NCI-H1694 (cell line): ENCODE measurements at places on chromosomes 1 and 21.

DNA sequence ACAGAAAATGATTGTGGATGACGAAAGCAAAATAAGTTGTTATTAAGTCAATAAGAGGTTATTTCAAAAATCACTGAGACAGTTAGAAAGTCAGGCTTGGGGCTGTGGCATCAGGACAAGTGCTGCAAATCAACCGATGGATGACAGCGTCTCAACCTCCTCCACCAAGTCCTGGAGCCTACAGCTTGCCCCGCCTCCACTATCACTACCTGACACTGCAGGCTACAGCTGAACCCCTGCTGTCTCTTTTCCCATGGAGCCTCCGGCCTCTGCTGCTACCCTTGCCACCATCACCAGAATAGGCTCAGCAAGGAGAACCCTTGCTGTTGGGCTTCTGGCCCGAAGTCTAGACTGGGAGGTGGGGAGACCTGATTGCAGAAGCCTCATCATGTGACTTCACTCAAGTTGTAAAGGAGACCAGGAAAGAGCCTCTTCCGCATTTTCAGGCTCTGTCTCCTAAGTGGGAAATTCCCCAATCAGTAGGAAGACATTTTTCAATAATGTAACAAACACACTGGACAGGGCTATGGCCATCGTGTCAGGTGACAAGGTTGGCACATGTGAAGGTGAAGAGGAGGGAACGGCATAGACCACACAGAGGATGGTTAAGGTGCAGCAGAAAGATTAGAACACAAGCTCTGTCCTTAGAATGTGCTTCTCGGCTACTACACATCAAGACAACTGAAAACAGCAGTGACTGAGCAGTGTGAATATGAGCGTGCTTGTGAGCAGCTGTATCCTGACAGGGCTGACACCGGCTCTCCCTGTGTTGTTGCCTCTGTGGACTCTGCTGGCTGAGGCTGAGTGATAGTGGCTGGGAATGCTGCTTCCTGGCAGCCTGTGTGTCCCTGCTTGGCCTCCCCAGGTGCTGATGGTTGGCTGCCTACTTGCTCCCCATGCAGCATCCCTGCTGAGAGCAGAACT lies 660.7 kb downstream of the PTPRU start:
- DNase-seq: no peak

DNA sequence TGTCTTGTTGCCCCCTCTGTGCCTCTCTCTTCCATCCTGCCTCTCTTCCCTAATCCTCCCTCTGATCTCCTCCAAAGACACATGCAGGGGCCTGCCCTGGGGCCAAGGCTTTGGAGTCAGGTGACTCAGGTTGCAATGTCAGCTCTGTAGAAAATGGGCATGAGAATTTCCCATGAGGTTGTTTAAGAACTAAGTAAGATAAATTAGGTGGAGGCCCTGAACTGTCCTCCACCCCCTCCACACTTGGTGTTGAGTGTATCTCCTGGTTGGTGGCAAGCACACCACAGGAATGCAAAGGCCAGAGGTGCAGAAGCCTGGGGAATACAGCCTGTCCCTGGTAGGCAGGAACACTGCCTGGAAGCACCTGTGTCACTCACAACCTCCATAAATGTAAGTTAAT lies 63.9 kb upstream of the GRIK3 start:
- DNase-seq: no peak

GRCh38 chr1:164637461-164638375 lies 78.7 kb downstream of the PBX1 start:
- no peak for DNase-seq

DNA sequence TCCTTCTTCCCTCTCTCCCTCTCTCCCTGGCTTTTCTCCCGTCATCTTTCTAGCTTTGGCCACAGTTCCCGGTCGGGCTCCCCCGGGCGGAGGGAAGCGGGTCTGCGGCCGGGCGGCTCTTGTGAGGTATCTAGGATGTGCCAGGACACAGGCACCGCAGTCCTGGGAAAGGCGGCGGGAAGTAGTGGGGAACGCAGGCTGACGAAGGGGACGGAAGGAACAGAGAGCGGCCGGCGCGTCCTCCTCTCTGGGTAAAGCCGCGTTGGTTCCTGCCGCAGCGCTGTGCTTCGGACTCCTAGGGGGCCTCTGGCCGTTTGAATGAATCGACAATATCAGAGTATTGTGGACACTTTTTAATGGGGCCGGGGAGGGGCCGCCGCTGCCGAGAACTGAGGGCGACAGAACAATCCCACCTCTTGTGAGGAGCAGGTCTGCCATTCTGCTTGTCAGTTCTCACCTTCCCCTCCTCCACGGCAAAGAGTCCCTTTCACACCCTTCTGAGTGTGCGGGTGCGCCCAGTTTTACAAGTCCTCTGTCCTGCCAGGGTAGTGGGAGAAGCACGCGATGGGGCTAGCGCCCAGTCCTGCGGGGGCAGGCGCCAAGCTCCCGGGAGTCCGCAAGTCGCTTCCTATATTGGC lies 1.2 kb upstream of the LHX9 start:
- DNase-seq: peak; percentile 61

- no peak for DNase-seq
These were observed 25.0 kb downstream of the DLGAP3 start for GRCh38 chr1:34904236-34905097.

DNA sequence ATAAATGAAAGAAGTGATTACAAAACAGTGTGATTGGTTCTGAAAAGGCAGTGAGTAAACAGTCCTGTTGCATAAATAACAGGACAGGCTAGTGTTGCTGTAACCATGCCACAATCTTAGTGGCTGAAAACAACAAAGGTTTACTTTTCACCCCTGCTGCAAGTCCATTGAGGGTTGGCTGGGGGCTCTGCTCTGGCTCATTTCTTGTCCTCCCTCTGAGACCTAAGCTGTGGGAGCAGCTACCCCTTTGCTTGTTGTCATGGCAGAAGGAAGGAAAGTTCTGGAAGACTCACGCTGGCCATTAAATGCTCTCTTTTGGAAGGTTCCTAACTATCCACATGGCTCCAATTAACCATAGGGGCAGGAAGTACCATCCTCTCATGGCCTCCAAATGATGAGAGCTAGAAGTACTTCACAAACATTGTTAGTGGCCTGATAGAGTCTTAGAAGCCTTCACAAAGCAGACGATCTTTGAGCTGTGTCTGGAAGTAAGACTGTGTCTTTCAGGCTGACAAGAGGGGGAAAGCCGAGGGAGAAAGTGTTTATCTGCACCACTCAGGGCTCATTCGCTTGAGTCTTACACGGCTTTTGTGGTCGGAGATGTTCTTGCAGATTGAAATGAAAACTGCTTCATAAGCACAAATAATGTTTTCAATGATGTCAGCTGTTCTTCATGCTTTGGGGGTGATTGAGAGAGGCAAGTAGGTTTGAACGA lies 11.9 kb downstream of the RCSD1 start:
- no peak for DNase-seq

DNA sequence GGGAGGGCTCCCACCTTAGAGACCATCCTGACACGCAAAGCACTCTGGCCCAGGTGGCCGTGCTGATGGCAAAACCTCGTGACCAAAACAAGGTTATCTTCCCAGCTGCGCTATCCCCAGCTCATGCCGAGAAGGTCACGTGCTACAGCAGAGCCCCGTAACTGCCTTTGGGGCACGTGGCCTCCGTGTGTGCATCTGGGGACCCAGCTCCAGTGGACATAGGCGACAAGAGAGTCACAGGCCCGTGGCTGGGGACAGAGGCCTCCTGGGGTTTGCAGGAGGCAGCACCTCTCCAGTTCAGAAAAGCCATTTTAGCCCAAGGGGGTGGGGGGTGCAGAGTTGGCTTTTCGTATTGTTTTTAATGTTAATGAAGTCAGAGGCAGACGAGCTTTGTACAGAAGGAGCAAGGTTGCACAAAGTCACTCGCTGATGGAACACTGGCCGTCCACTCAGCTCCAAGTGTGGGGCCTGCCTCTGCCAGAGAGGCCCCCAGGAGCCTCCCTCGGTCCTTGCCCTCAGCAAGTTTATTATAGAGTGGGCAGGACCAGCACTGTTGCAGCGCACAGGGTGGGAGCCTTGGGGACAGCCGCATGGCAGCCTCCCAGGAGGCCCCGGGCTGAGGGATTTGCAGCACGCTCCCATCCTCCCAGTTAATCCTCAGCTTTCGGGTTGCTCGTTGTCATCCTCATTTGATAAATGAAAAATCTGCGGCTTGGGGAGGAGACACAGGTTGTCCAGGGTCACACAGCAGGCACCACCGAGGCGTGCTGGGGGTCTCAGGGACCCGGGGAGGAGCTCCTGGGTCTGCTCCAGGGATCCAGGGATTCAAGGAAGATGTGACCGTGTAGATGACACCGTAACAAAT lies 8.0 kb upstream of the PDE9A start:
- DNase-seq: no peak

DNA sequence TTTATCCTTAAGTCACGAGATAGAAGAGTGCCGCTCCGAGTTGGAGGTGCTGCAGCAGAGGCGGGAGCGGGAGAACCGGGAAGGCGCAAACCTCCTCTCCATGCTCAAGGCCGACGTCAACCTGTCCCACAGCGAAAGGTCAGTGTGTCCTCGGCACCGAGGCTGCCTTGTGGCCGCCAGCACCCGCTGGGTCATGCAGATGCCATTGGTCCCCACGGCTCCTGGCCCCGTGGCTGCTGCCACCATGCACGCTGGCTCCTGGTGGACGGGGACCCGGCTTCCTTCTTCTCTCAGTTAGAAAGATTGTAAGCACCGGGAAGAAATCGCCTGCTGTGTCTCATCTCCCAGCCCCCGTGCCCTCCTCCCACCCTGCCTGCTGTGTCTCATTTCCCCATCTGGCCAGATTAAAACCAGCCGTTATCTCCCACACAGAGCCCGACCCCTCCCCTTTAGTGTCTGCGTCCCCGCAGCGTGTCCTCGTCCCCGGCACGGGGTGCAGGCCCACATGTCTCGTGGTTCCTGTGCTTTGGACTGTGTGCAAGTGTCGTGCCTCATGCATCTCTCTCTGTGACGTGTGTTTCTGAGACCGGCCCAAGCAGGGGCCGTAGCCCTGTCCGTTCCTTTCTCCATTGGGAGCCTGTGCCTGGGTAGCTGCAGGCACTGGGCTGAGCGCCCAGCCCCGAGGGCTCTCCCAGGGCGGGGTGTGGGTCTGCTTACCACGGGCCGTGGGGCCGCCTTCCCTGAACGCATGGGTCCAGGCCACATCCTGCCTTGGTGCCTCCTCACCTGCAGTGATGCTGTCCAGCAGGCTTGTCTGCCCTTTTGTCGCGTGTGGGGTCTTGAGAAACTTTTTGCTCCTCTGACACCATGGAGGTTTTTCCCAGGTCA lies 62.1 kb downstream of the PCNT start:
- DNase-seq: no peak

GRCh38 chr21:45818904-45819285 lies 162.7 kb upstream of the COL6A1 start:
- no peak for DNase-seq

DNA sequence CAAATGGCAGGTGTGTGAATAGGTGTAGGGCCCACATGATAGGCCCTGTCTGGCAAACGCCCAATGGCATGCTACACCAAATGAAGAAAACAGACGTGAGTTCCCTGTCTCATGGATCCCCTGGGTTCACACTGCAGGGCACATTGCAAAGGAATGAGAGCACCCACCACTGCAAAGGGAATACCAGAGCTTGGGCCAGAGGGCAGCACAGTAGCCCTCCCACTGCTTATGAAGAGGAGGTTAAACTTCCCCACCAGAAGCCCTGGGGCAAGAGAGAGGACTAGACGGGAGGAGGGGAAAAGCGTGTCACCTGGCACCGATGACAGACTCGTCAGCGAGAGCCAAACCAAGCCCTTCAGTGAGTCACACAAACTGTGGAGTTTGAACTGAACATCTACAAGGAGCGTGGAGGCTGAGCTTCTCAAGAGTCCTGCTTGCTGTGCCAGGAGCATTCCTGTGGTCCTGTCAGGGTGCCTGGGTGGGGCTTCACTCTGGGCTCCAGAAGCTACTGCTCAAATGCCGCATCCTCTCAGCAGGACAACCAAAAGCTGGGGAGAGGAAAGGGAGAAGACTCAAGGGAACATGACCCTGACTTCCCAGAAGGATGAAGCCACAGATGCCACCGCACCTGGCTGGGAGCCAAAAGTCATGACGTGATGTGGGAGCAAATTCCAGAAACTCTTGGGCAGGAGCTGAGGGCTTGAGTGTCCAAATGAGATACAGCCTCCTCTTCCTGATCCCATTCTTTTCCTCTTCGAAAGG lies 61.1 kb downstream of the TOMM20 start:
- DNase-seq: peak; percentile 24

GRCh38 chr1:11738096-11738495 lies 2.2 kb downstream of the AGTRAP start:
- no peak for DNase-seq

DNA sequence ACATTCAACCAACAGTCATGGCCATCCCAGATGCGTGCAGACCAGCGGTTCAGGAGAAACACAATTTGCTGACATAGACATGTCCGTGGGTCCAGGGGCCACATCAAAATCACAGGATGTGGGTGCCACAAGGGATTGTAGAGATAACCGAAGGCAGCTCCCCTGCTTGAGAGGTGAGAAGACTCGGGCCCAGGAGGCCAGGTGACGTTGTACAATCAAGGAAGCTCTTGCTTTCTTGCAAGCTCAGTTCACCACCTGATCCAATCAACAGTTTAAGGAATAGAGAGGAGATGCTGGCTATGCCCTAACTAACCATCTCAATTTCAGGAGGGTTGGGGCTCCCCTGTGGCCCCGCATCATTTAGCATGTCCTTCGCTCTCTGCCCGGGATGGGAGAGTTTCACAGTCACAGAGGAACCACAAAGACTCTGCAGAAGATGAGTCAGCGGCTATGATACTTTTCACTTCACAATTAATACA lies 19.5 kb downstream of the UBASH3A start:
- DNase-seq: no peak

- no peak for DNase-seq
These were observed 24.9 kb downstream of the CSMD2 start for GRCh38 chr1:34140011-34140676.

DNA sequence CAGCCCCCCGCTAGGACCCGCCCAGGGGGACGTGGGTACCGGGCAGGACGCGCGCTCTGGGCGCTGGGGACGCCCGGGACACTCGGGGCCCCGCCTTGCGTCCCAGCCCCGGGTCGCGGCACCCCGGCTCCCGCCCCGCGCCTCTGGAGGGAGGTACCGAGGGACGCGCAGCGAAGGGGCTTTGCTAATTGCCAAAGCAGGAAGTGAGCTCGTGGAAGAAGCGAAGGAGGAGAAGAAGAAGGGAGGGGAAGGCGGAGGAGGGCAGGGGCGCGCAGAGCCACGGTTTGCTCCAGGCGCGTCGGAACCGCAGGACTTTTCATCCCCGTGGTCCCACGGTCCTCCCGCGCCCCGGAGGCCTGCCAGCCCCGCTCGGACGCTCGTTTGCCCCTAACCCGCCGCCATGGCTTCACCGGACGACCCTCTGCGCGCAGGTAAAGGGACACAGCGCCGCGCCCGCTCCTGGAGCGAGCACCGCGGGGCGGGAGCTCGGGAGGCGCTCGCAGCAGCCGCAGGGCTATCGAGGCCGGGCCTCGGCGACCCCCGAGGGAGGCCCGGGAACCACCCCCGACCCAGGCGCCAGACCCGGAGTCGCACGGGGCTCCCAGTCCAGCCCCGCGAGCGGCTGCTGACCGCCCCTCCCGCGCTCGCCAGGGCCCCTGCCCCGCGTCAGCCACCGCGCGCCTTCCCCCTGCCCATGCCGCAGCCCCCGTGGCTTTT lies 1.3 kb downstream of the EDARADD start:
- no peak for DNase-seq

DNA sequence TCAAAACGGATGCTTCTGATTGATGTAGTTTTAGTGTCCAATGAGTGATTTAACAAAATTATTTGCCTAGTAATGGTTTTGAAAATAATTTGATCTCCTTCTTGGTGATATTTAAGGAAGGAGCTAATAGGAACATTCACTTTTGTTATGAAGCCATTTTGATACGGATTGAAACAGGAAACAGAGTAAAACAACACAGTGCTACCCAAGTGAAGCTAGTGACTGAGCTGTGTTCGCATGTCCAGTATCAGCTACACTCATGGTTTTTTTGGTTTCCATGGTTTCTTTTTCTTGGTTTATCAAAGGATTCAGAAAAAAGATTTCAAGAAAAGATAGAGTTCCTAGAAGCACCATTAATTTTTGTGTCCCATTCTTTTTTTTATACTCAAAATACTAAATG lies 40.1 kb upstream of the PLEKHO1 start:
- no peak for DNase-seq
